ENCODE measurements at places on chromosomes 16 and 17.

DNA sequence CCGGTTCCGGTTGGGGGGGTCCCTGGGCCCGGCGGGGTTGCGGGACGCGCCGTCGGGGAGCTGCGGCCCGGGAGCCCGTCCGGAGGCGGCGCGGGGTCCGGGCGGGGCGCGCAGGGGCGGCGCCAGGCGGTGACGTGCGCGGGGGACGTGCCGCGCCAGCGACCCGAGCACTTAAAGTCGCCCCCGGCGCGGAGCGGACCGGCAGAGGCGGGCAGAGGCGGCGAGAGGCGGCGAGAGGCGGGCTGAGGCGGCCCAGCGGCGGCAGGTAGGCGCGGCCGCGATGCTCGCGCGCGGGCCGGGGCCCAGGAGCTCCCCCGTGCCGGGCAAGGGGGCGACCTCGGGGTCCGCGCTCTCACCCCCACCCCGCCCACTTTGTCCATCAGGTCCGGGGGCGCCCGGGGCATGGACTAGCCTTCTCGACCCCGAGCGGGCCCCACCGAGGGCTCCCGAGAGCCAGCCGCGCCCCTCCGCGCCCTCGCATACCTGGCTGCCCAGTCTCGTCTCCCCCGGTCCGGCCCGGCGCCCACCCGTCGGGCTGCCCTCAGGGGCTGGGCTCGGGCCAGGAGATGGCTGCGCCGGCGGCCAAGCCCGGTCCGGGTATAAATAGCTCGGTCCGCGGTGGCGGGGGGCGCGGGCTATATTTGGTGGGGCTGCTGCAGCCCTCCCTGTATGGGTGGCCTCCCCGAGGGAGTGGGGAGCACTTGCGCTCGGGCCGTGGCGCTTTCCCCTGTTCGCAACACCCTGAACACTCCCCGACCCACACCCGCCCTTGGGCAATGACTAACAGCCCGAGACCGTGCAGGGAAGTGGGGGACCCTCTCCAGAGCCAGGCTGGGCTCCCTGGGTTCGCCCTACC, at the start of gene SLC16A3:
Gene SLC16A3 (plus strand): TSS at position 201 of the 856 bp plus-strand sequence. CDS start 6,967 bp downstream, outside the sequence.
- peak; percentile 89 for DNase-seq

DNA sequence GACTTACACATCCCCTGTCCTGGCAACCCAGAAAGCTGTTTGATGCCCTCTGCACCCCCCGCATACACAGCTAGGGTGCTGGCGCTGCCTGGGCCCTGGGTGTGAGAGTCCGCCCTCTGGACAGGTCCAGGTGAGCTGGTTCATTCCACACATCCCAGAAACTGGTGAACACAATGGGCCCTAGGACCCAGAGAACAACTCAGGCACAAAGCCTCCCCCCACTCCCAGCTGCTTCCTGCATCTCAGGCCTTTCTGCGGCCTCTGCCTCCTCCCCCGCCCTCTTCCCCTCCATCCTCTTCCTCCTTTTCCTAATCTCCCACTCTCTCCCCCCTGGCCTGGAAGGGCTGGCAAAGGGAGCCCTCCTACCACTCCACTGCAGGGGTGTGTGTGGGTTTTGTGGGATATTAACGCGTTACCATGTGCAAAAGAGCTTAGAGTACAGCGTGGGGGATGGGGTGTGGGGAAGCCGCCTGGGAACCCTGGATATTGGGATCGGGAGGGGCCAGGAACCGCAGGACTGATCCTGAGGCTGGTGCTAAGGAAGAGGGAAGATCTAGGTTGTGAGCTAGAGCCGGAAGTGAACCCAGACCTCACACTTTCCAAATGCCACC, 1.6 kb upstream of the PPP1R9B start:
- DNase-seq, result peak; percentile 75

GRCh38 chr17:69457603-69458002, 43.1 kb downstream of the MAP2K6 start:
- no peak for DNase-seq

DNA sequence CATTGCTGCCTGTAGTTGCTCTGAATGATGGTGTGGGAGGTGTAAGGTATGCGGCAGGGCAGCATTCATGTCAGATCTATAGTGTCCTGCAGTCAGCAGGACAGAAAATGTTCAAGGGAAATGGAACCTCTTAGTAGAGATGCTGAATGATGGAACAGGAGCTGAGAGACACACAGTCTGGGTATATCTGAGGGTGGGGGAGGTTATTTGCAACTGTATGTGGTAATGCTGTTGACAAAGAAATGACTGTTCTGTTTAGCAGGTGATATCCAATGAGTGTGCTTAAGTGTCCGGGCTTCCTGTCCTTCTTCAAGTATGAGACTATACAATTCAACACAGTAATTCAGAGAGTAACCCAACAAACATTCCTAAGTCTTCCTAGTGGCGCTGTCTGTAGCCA, 46.6 kb downstream of the STH start:
- no peak for DNase-seq

GRCh38 chr16:50509521-50510341, 38.5 kb upstream of the NKD1 start:
- DNase-seq, result peak; percentile 49

DNA sequence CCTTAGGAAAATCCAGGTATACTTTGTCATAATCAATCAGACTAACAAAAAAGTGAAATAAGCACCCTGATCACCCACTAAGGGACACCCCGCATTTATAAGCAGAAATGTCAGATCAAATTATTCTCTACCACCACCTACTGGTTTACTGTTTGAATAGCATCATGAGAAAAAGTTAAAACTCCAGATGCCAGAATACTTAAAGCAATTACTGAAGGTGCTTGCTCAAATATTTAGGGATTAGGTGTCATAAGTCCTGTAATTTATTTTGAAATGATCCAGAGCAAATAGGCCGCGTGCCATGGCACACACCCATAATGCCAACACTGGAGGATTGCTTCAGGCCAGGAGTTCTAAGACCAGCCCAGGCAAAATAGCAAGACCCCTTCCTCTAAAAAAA, 2.3 kb downstream of the TOP2A start:
- peak; percentile 41 for DNase-seq

- no peak for DNase-seq
These were observed 4.1 kb downstream of the CSF3 start for GRCh38 chr17:40019140-40019991.

- no peak for DNase-seq
These were observed 2.1 kb downstream of the MYH2 start for GRCh38 chr17:10547351-10547750.

DNA sequence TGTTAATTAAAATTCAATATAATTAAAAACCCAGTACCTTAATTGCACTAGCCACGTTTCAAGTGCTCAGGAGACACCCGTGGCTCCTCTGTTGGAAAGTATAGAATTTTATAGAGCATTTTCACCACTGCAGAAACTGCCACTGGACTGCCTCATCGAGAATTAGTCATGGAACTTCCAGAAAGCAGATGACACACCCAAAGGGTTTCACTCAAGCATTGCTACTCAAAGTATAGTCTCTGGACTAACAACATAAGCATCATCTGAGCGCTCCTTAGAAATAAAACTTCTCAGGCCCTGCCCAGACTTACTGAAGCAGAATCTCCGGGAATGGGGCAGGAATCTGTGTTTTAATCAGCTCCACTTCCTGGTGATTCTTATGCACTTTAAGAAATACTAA, 63.5 kb upstream of the GPR139 start:
- no peak for DNase-seq

DNA sequence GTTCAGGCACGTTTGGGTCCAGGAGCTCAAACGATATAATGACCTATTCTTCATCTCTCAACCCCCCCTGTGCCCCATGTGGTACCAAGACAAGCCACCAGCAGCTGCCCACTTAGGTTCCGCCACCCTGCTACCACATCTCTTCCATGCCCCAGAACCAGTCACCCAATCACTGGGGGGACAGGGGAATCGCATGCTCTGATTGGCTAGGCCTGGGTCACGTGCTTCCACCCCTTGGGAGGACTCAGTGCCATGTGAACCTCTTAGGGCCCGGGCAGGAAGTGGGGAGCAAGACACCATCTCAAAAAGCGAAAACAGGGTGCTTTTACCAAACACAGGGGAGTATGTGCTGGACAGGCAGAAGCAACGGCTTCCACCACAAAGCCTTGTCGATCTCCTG, 91.3 kb downstream of the KATNIP start:
- no peak for DNase-seq

GRCh38 chr16:10009684-10010083, 172.5 kb downstream of the GRIN2A start:
- no peak for DNase-seq

- DNase-seq, result no peak
These were observed 43.6 kb downstream of the SMG6 start for GRCh38 chr17:2259769-2260536.

- no peak for DNase-seq
These were observed 2.2 kb downstream of the NUBP1 start for GRCh38 chr16:10745841-10746240.

DNA sequence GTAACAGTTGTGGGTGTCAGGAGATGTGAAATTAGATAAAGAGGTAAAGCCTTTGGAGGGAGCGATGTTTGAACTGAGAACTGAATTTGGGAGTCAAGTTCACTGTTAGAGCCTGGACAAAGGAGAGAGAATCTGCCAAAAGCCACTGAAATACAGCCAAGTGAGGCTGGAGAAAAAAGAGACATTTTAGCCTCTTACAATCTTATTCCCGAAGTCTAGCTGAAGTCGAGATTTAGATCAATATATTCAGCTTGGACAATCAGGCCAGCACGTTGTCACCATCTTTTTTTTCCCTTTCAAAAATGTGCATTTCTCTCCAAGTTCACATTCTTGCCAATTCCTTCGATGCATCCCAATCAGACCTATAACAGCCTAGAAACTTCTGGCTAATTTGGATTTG, 312.2 kb downstream of the RBFOX1 start:
- DNase-seq, result no peak

GRCh38 chr16:52463904-52464303, 83.0 kb downstream of the TOX3 start:
- DNase-seq, result no peak

DNA sequence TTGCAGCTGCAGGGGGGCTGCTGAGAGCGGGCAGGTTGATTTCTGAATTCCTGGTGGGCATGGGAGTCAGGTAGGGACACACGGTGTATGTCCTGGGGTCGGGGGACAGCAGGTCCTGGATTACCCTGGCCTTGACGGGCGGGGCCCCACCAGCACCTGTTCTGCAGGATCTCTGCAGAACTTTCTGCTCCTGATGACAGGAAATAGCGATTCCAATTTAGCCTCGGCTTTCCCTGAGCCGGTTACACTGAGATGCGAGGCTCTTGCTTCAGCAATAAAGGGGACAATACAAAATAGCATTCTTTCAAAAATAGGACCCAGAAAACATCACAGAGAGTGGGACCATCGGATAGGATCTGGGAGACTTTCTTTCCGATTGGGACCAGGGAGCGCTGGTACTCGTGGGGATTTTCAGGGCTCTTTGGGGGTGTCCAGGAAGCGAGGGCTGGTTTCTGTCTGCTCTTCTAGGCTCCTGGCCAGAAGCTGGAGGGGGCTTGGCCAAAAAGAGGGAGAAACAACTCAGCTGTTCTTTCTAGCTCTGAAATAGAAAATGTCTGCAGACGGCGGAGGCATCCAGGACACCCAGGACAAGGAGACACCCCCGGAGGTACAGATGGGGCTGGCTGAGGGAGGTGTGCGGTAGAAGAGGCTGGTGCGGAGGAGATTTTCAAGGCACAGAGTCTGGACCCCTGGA, 642 bp downstream of the ZNF205 start:
- no peak for DNase-seq

GRCh38 chr17:65799869-65800268, 238.4 kb upstream of the AXIN2 start:
- DNase-seq, result no peak

DNA sequence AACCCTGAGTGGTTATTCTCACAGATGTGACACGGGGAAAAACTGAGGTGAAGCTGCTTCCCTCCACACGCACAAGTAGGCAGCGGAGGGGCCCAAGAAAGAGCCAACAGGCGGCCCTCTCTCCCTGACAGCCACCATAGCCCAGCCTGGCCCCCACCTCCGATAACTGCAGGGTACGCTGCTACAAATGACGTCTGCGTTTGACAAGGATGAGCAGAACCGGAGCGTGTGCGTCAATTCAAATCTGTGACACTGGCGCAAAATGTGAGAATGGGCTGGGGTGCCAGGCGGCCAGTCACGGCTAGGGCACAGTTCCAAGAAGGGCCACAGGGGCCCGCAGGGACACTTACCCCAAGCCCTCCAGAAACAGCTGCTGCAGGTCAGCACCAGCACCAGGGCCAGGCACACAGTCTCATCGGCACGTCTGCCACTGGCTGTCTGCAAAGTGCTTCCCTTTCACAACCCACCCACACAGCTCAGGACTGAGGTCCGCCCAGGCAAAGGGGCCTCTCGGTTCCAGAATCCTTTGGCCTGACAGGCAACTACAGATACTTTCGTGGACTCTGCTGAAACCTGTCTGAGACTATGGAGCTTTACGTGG, 14.4 kb downstream of the AXIN1 start:
- DNase-seq, result peak; percentile 69

GRCh38 chr17:40203131-40203530, 16.0 kb upstream of the WIPF2 start:
- DNase-seq, result no peak

- DNase-seq, result no peak
These were observed 17.2 kb downstream of the COPRS start for GRCh38 chr17:31841850-31842194.

GRCh38 chr17:8044819-8045810, 6.3 kb downstream of the ALOX15B start:
- no peak for DNase-seq

GRCh38 chr17:38534498-38534885, 71.3 kb downstream of the SRCIN1 start:
- no peak for DNase-seq

Data from suppressor macrophage treated with lipopolysaccharide for 1 hour (primary cell).